ENCODE measurements at places on chromosomes 6 and 20.

DNA sequence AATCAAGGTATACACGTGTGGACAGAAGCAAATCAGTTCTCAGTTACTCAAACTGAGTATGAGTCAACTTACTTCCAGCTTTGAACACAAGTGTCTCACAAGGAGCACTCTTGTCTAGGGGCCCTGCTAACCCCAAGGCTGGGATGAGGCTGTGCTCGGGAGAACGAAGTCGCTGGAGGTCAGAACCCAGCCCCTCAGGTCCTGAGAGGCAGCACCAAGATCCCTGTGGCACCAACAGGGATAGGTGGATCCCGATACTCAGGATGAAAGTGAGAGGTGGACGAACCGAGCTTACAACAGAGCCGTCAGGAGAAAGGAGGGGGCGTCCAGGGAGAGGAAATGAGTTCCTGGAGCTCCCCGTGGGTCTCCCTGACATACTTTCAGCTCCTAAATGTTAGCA, 85.7 kb downstream of the GINS1 start:
- no peak for DNase-seq

DNA sequence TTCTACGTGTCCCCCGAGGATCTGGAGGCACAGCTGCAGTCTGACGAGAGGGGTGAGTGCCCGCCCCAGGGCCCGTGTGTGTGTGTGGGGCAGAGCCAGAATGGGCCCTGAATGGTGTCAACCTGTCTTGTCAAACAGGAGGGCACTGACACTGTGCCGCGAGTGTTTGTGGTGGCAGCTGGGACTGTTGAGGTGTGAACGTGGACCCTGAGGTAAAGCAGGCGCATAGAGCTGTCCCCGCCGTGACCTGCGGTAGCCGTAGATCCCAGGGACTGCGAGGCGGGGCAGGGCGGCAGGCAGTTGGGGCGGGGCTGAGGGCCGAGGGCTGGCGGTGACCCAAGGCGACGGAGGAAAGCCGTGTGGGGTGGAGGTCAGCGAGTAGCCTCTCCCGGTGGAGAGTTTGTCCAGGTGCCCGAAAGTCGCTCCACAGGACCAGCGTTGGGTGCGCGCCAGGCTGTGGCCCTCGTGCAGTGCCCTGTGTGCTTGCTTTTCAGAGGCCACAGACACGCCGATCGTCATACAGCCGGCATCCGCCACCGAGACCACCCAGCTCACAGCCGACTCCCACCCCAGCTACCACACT, 25.2 kb downstream of the UCKL1 start:
- no peak for DNase-seq

GRCh38 chr6:113401231-113401630, 455.9 kb upstream of the MARCKS start:
- DNase-seq: peak; percentile 63

- DNase-seq: no peak
Observed at GRCh38 chr6:96066376-96066775, 50.6 kb downstream of the FUT9 start.

DNA sequence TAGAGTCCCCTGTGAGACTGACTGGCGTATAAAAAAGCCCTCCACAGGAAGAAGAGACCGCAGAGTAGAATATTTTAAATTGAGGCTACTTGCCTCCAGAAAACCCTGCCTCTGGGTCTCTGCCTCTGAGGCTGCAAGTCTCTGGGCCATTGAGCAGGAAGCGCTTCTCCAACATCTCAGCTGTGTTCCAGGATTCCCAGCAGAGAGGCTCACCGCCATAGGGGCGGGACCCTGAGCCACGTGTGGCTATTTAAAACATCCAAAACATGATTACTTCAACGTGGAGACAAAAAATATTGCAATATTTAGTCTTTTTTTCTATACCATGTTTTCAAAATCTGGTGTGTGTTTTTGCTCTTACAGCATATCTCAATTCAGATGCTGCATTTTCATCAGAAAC, 59.4 kb downstream of the GNAS-AS1 start:
- DNase-seq: no peak

- peak; percentile 5 for DNase-seq
Observed at GRCh38 chr6:139587469-139587868, 213.0 kb upstream of the CITED2 start.

- DNase-seq: no peak
Observed at GRCh38 chr20:7571521-7572055, 368.7 kb downstream of the HAO1 start.

GRCh38 chr20:41510224-41510623, 108.0 kb downstream of the CHD6 start:
- DNase-seq: no peak

GRCh38 chr6:158620963-158621693, 23.4 kb downstream of the DYNLT1 start:
- no peak for DNase-seq

DNA sequence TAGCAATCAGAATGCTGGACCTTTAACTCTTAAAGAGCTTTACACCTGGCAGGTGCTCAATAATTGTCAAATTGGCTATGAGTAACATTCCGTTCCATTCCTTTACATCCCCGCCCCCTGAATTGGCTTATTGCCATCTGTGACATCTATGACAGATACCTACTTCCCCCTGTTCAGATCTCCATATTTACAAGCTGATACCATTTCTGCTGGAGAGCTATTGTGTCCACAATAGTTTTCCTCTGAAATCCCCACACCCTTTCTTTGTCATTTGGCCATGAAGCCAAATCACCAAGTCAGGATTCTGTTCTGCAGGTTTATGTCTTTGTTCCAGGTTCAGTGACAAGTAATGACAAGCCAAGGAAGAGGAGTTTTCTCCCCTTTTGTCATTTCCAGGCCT, 3.2 kb downstream of the CDH26 start:
- no peak for DNase-seq

GRCh38 chr6:46998436-46999017, 43.6 kb downstream of the ADGRF1 start:
- no peak for DNase-seq

DNA sequence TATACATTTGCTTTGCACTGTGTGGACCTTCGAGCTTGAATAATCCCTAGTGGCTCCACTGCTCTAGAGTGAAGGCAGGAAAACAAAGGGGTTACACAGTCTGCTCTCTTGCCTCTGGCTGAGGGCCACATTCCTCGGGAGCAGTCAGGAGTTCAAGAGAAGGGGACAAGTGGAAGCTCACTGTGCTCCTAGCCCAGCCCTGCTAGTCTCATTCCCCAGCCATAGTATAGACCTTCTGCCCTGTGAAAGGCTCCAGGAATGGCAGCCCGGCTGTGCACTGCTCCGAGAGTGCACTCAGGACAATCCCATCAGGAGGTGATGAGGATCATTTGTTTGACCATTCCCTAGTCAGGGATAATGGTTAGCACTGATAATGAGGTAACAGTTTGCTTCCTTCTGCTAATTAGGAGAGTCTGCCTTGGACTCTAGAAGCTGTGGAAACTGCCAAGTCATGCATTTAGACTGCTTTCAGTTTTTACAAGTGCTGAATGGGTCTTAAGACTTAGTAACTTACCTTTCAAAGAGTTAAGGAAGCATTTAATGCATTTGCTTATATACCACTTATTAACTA, 8.5 kb downstream of the IYD start:
- DNase-seq: no peak

DNA sequence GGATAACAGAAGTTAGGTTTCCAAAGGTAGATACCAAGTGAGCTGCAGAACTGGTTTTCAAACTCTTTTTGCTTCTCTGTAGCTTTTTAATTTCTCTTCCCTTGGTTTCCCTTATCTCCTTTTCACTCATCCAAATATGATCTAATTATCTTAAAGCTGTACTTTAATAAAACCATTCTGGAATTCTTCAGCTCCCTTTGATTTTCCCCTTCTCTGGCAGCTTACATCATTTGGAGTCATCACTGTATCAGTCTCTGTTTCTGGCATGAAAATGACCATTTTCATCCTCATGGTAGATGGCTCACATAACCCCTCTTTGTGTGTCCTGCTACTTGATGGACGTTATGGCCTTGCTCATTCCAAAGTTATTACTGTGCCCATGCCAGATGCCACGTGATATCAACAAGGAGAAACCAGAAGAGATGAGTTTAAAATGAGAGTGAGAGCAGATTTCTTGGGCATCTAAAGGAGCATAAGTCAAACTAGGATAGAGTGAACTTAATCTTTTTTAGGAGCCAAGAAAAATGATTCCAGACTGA, 620.2 kb downstream of the QKI start:
- no peak for DNase-seq

DNA sequence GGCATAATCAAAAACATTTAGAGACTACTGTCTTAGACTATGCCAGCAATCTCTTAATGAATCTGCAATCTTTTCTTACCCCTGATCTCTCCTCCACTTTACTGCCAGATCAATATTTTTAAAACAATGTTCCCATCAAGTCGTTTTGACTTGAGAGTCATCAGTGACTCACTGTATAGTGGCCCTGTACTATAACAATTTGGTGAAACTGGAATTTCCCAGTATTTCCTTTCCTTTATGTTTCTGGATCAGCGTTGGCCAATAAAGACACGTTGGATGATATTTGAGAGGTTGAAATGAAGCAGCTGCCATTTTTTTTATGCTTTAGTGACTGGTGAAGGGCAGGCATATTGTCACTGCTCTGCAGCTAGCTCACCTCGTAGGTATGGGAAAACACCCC, 10.1 kb upstream of the SMIM13 start:
- DNase-seq: no peak

DNA sequence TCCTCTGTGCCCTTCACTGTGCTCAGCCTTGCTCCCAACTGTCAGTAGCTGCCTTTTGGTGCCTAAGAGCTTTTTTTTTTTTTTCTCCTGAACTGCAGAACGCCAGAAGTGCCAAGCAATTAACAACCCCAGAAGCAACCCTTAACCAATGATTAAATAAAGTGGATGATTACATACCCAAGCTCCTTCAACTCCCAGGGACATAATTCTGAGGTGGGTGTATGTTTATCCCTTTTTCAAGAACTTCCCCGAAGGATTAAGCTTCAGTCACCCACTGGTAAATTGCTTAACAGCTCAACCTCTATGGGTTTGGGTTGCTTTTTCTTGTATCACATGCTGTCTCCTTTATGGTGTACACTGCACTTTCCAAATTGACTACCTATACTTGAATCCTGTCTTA, 41.1 kb downstream of the KLHL31 start:
- no peak for DNase-seq

DNA sequence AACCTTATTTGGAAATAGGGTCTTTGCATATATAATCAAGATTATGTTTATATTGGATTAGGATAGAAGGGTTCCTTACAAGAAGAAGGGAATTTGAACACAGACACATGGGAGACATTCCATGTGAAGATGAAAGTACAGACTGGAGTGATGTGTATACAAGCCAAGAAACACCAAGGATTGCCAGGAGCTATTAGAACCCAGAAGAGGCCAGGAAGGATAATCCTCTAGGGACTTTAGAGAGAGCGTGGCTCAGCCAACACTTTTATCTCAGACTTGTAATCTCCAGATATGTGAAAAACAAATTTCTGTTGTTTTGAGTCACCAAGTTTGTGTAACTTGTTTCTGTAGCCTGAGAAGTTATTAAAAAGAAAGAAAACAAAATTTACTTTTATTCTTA, 1173.9 kb upstream of the CITED2 start:
- no peak for DNase-seq

- DNase-seq: no peak
Observed at GRCh38 chr20:63128956-63129355, 87.0 kb downstream of the YTHDF1 start.

DNA sequence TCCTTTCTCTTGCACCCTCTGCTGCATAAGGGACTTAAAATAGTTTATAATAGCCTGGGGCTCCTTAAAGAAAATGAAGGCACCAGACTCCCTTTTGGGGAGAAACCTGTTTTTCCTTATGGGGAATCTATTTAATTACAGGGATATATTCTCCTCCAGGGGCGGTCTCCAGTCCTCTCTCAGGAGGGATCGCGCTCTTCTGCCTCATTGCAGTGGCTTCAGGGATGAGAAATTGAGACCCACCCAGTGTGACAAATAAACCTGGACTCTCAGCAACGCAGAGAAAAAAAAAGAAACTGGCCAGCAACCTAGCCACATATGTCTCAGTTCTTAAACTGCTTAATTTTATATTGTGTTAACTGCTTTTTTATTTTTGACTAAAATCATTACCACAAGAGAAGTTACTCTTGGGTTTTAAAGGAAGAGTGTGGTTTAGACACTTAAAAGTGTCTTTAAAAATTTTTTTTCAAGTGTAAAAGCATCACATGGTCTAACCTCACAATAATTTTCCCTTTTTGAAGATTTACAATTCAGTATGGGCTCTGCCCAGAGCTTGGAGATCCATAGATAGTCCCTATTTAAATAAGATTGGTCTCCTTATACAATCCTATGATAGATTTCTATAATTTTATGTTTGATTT, 11.7 kb upstream of the GOPC start:
- no peak for DNase-seq

GRCh38 chr6:62980724-62981123, 230.5 kb upstream of the FKBP1C start:
- no peak for DNase-seq

DNA sequence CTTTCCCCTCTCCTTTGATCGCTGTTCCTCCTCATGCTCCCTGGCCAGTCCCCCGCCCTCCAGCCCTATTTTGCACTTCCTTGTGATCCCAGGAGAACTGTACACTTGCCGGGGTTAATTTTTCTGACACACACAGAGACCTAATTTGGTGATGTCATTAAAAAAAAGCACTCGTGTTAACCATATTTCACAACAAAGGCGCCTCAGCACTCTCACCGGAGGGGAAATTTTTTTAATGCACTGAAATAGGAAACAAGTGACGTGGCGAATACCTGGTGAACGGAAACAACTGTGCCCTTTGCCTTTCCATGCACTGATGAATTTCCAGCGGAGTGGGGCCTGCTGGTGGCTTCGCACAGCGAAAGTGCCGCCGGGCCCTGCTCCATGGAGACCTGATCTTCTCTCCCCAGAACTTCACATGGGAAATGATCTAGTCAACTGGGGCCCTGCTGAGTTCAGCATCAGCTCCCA, 53.9 kb upstream of the TAGAP start:
- no peak for DNase-seq

DNA sequence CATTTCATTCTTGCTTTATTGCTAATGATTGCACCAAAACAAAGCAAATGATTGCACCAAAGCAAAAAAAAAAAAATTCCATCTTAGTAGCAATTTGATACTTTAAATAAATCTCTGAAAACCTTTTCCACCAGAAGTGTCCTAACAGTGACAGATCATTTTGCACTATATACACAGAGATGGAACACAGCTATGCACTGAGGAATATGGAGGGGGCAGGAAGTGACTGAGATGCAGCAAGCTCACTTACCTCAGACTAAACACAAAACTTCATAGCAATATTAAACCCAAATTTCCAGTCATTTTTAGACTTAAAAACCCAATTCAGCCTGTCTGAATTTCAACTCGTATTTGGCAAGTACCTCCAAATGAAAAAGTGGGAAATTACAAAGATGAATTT, 41.2 kb downstream of the HIVEP2 start:
- no peak for DNase-seq
